ENCODE measurements at places on chromosomes 12 and 14.

GRCh38 chr12:109927622-109928021 is 27.5 kb downstream of the TCHP start:
- no peak for DNase-seq

- no peak for DNase-seq
Measured at GRCh38 chr12:91307957-91308670, 125.5 kb upstream of the DCN start.

- no peak for DNase-seq
Measured at GRCh38 chr14:100796946-100797345, 29.0 kb upstream of the MEG3 start.

DNA sequence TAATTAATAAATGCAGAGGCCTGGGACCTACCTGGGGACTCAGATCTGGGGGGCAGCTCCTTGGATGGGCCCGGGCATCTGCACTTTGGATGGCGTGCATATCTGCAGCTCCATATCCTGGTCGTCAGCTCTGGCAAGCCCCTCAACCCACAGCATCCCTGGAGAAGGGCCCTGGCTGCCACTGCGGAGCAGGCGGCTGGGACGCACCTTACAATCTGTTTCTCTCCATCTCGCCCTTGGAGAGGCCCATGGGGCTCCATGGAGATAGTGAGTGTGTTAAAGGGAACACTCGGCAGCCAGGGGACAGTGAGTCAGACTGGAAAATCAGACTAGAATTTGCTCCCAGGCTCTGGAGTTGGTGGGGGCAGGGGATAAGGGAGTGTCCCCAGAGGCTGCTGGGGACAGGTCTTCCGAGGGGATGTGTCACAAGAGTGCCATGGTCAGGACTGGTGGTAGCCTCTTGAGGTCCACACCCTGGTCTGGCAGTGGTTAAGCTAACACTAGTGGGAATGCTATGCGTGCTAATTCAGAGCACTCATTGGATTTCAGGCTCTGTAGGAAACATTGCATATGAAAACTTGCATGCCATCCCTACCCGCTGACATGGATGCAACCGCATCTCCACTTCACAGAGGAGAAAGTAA is 21.5 kb downstream of the RFLNA start:
- DNase-seq, result no peak

DNA sequence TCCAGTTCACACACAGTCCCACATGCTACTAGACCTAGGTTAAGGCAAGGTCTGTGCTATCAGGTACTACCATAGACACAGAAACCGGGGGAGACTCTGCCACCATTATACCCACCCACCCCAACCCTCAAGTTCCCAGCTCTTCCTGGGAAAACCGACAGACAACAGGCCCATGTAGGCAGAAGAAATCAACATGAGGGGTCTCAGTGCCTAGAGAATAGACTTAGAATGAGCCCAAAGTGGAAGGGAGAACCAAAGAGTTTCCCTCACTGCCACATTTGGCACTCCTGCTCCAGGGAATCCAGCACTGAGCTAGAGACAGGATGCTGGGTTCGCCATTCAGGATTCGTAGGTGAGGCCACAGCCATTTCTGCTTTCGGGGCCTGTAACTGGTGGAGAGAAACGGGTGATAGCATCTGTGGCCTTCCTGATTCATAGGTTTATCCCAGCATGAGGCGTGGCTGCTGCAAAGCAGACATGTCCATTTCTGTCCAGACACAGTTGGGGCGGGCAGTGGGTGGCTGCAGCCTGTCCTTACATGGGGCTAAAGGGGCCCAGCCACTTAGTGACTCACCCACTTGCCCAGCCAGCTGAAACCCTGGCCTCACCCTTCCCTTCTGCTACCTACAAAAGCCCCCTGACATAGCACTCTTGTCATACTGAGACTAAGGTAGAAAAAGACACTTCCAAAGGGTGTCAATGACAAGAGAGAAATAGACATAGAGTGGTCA is 69.4 kb downstream of the IRF2BPL start:
- DNase-seq, result no peak

DNA sequence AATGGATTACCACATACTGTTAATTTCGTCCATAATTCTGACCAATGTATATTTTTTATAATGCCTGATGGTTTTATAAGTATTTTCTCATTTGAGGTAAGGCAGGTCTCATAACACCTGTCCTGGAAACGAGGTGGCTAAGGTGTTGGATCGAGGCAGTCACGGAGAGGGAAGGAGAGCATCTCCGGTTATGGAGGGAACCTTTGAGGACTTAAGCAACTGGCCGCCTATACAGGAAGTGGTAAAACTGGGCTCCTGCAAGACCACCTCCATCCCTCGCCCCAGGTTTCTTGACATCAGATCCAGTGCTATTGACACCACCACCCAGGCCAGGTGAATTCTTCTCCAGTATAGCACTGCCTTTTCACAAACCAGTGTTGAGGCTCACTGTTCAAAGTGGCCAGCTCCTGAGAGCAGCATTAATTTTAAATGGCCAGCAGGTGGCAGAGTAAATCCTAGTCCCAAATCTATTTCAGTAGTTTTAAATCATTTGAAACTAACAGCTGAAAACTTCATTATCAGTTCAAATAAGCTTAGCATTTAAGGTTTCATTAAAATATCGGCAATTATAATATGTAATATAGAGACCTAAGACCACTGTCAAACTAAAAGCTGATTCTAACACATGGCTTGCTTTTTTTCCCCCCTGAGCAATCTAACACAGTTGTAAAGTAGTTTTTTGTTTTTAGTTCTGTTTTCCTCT is 100.8 kb downstream of the PPM1A start:
- DNase-seq, result no peak

- DNase-seq, result no peak
Measured at GRCh38 chr14:32472512-32473463, 143.7 kb downstream of the AKAP6 start.

DNA sequence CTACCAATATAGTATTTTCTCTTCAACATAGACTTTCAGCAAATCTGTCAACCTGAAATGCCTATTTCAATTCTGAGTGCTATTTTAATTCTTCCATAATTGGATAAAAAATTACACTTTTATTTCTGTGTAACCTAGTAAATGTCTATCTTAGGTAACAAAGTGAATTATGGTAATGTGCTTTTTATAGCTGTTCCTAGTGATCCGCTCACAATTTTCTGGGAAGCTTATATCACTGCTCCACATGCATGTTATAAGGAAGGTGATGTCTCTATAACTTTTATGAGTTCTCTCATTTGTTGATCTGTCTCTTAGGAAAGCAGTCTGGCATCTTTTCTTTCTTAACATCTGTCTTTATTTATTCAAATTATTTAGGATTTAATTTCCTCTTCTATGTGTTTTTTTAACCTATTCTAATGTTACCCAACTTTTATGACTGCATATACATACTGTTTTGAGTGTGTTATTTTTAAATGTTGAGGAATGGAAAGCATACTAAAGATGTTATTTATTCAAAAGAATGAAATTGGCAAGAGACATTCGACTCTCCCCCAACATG is 777.1 kb upstream of the MDGA2 start:
- DNase-seq, result no peak

DNA sequence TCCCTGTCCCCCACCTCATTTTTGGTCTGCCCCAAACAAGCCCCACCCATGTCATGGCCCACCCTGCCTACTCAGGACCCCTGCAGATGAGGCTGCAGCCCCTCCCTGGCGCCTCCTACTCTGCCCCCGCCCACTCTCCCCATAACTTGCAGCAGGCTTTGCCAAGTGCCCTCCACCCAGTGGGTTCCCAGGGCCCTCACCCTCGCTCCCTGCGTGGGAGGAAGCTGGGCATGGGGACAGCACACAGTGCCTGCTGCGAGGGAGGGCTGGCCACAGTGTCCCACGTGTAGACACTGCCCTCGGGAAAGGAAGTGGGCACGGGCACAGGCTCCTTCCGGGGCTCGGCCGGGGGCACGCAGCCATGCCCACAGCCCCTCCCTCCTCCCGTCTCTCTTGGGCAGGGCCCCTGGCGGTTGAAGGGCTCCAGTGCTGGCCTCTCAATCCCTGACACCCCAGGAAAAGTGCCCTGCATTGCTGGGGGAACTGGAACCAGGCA is 9.4 kb downstream of the AKT1 start:
- no peak for DNase-seq

- DNase-seq, result no peak
Measured at GRCh38 chr12:102669056-102669455, 188.7 kb upstream of the IGF1 start.

DNA sequence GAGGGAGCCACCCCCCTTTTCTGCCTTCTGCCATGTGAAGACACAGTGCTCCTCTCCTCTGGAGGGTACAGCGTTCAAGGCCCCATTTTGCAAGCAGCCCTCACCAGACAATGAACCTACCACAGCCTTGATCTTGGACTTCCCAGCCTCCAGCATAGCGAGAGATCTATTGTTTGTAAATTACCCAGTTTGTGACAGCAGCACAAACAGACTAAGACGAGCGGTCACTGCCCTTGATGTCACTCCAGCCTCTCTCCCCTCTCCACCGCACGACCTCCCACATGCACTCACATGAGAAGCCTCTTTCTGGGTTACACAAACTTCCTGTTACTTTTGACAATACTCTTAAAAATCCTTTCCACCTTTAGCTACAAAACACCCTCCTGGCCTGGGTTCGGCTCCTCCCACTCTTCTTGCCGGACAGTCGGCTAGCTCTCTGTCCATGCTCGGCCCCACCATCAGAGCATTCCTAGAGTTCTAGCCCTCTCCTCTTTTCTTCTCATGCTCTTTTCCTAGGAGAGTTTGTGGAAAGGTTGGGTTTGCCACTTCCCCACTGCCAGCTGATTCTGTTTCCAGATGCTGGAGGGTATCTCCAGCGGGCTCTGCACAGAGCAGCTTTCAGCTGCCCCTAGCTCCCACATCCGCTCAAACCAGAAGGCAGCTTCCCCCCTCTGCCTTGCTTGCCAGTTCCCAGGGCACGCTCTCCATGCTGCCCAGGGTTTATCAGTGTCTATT is 124.3 kb downstream of the FOXN3 start:
- DNase-seq, result no peak

- no peak for DNase-seq
Measured at GRCh38 chr12:122749569-122750332, 2.9 kb upstream of the DENR start.

DNA sequence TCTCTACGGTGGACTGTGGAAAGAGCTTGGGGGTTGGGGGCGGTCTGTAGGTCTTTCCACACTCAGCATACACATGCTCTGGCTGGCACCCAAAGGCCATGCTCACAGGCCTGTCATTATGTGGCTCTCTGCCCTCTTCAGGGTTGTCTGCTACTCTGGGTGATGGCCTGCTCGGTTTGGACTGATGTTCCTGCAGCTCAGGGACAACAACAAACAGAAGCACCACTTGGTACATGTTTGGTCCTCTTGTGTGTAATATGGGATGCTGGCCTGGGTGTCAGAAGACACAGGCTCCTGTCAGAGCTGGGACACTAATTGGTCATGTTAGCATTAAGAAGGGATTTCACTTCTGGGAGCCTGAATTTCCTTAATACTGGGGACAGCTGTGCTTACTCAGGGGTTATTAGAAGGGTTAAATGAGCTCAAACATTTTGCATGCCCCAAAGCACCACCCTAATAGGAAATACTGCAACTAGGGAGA is 32.7 kb upstream of the SELPLG start:
- no peak for DNase-seq

GRCh38 chr12:23921099-23921856 is 28.2 kb downstream of the SOX5 start:
- DNase-seq, result no peak

- DNase-seq, result peak; percentile 40
Measured at GRCh38 chr12:121443193-121443870, 43.4 kb downstream of the RNF34 start.

DNA sequence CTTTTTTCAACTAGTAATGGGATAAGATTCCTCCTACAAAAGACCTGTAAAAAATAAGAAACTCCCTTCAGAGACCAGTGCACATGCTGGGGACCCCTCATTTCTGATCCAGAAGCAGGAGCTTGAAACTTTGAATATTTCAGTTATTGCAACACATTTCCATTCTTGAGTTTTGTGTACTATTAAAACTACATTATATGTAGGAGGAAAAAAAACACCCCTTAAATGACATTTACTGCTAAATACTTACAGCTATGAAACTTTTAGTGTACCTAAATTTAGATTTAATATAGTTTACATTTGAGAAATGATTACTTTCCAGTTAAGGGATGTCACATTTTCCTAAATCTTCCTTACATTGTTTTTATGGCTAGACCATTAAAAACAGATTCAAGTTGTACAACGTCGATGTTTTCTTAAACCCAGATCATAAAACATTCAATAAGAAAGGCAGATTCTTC is 4.1 kb downstream of the LRIG3 start:
- no peak for DNase-seq

GRCh38 chr12:112007945-112008344 is 5.0 kb downstream of the TMEM116 start:
- DNase-seq, result no peak

DNA sequence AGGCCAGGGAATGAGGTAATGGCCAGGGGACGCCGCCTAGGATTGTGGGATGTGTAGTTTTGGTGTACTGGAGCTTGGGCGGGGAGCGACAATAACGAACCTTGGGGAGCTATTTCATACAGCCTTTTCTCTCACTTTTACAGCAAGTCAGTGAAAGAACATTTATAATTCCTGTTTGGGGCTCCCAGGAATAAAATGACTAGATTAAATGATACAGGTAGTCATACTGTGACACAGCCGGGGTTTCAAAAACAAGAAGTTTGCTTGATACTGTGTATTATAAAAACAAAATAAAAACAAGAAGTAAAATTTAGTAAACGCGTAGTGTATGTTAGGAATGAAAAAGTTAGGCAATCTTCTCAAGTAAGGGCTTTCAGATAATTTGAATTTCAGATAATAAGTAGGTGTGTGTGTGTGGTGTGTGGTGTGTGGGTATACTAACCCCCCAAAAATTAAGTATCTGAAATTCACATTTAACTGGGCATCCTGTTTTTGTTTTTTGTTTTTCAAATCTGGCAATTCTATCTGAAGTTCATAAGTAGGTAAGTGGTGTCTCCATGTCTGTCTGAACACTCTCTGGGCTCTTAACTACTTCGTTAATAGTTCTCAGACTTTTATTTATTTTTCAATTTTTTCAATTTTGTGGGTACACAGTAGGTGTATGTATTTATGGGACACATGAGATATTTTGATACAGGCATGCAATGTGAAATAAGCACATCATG is 458 bp upstream of the DCTN2 start:
- no peak for DNase-seq

GRCh38 chr12:98544751-98545150 is 29.4 kb downstream of the TMPO start:
- no peak for DNase-seq

GRCh38 chr14:53333809-53334208 is 180.7 kb upstream of the DDHD1 start:
- no peak for DNase-seq

DNA sequence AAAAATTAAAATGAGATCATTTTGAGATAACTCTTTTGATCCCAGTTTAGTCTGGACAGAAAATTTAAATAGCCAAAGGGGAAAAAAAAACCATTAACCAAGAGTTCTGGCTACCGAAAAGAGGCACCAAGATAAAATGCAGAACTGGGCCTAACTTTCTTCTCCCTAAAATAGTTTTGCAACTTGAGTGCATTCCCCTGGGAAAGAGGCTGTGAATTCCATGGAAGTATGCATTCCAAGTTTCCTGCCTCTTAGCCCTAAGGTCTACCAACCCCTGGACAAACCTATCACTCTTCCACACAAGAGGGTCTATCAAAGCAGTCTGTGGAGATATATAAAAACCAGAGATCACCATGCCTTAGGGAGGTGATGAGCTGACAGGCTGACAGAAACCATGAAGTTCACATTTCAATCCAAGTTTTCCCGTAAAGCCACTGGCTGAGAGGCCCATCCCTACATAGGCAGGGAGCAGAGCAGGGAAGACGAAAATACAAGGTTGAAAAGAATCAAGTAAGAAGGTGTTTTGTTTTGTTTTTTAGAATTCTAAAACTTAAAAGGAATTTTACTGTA is 33.8 kb downstream of the DCP1B start:
- DNase-seq, result no peak

GRCh38 chr12:29517264-29517663 is 19.8 kb upstream of the OVCH1 start:
- no peak for DNase-seq

Data from T-helper 17 cell (primary cell).